ENCODE measurements at places on chromosomes 16 and 17. TPM values are rescaled to one million over a fixed set of nuclear protein-coding genes. Genes with fewer than 3 reads are reported as not detected.

Gene C16orf89
- not detected for total RNA-seq

Gene GPR142
- 0.68 TPM for total RNA-seq

Gene DPEP3
- total RNA-seq, result not detected

Gene LRRC36
- total RNA-seq, result not detected

Gene ARSG
- total RNA-seq, result 5.1 TPM

Gene GAS2L2
- total RNA-seq, result 0.05 TPM

Gene TUBG2
- 7.7 TPM for total RNA-seq

Gene SLC35B1
- 58.9 TPM for total RNA-seq

Gene PLK1
- 51.6 TPM for total RNA-seq

Gene C16orf95
- 4.3 TPM for total RNA-seq

Gene CSF3
- 2.4 TPM for total RNA-seq

Gene SPIRE2
- total RNA-seq, result 2.1 TPM

Gene SLFN12L
- total RNA-seq, result 0.05 TPM

Gene ECI1
- total RNA-seq, result 37.8 TPM

Gene C17orf100
- total RNA-seq, result 0.85 TPM

Gene ZFPM1
- 1.6 TPM for total RNA-seq

Gene PRSS36
- total RNA-seq, result 0.51 TPM

Data from dermis blood vessel endothelial cell (primary cell).